ENCODE measurements at places on chromosomes 6 and 20.

DNA sequence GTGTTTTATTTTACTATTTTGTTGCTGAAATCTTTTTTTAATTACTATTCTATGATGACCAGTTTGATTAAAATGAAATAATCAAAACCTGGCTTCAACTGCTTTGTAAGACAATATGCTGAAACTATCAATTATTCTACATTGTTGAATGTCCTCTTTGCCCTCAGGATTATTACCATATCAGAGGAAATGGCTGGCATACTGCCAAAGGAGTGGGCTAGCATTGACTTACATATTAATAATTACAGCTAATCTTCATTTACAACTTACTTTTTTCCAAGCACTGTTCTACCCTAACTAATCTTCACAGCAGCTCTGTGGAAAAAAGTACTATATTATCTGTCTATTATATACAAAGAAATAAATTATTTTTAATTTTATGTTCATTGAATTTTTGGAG, 560.5 kb downstream of the BCKDHB start:
- DNase-seq, result no peak
- no peaks in the 10 kb centered on the region for H3K36me3 ChIP-seq
- H3K27me3 ChIP-seq, result no peaks in the 10 kb centered on the region
- H3K4me3 ChIP-seq, result no peak overlapping the region
- H3K4me1 ChIP-seq, result no peaks in the 10 kb centered on the region

GRCh38 chr20:58416835-58417234, 27.8 kb downstream of the VAPB start:
- peaks cover 27% of the 10 kb centered on the region for H3K36me3 ChIP-seq
- H3K4me3 ChIP-seq, result no peak overlapping the region
- peaks cover 40% of the 10 kb centered on the region for H3K4me1 ChIP-seq
- H3K27me3 ChIP-seq, result no peaks in the 10 kb centered on the region
- no peak overlapping the region for H3K27ac ChIP-seq
- DNase-seq, result no peak

DNA sequence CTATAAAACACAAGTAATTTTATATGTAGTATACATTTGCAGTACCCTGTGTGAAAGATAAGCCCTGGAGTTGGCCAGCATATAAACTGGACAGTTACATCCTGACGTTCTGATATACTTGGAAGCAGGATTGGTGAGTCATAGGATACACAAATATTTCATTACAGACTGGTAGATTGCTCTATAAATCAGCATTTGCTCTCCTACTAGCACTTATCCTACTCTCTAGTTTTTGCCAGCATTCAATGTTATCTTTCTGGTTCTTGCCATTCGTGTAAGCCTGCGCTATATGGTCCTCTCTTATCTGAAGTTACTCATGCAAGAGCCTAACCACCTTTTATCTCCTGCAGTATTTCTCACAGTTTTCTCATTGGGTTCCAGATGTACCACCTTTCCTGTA, 680.2 kb upstream of the MMS22L start:
- H3K4me3 ChIP-seq, result no peak overlapping the region
- H3K27ac ChIP-seq, result no peak overlapping the region
- no peaks in the 10 kb centered on the region for H3K4me1 ChIP-seq
- DNase-seq, result no peak
- no peaks in the 10 kb centered on the region for H3K36me3 ChIP-seq
- H3K27me3 ChIP-seq, result no peaks in the 10 kb centered on the region

GRCh38 chr20:11144114-11144950, 470.5 kb upstream of the JAG1 start:
- no peaks in the 10 kb centered on the region for H3K27me3 ChIP-seq
- H3K27ac ChIP-seq, result no peak overlapping the region
- DNase-seq, result no peak
- H3K4me1 ChIP-seq, result no peaks in the 10 kb centered on the region
